M059J (cell line): ENCODE measurements at places on chromosomes 7 and 10. TPM values are rescaled to one million over a fixed set of nuclear protein-coding genes. Genes with fewer than 3 reads are reported as not detected.
A peak's percentile ranks its signal among the peaks of the same experiment; 100 is the strongest.

DNA sequence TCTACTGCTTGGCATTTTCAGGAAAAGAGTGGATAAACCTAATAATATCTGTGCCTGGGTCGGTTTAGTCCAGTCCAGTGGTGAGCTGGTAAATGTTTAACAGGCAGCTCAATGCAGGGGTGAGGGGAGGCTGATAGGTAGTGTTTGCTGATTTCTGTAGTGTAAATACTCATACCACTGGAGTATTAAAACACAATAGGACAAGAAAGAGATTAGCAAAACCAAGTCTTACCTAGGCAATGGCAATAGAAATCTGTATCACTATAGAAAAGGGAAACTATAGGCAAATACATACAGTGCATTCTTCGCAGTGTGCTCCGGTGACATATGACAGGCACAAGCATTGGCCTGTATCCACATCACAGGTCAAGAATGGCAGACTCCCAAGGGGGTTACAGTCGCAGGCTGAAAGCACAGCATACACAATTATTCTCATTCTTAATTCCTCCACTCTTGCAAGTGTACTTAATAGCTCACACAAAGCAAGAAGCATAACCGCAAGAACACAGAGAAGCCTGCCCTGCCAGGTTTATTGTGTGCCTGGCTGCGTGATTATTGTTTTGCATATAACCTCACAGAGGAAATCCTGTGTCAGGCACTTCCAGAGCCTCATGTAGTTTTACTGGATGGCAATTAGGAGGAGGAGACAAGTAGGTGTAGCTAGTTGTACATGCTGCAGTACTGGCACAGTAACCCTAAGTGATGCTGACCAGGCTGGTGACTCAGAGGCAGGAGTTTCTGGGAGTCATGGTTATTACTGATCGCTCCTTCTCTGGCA is 35.0 kb downstream of the LAMB4 start:
- peak; percentile 93 for DNase-seq

GRCh38 chr7:111312966-111313365 is 222.0 kb downstream of the LRRN3 start:
- peak; percentile 12 for DNase-seq

DNA sequence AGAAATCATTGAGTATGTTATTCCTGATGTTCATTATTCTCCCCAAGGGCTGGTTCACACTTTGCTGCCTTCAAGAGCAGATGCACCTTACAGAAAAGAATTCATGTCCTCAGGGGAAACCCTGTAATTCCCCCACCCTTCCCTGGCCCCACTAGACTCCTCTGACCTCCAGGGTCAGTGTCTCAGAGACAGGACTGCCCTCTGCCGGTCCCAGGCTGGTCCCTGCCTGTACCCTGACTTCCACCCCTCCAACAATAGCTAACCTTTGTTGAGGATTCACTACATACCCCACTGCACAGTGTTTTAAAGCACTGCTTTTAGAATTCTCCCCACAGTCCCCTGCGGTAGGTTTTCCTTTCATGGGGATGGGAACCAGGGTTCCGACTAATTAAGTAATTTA is 4.4 kb upstream of the SEPHS1 start:
- no peak for DNase-seq

GRCh38 chr7:92809397-92809759 is 27.0 kb downstream of the CDK6 start:
- no peak for DNase-seq

GRCh38 chr10:127293640-127294039 is 97.2 kb upstream of the INSYN2A start:
- DNase-seq, result peak; percentile 7

DNA sequence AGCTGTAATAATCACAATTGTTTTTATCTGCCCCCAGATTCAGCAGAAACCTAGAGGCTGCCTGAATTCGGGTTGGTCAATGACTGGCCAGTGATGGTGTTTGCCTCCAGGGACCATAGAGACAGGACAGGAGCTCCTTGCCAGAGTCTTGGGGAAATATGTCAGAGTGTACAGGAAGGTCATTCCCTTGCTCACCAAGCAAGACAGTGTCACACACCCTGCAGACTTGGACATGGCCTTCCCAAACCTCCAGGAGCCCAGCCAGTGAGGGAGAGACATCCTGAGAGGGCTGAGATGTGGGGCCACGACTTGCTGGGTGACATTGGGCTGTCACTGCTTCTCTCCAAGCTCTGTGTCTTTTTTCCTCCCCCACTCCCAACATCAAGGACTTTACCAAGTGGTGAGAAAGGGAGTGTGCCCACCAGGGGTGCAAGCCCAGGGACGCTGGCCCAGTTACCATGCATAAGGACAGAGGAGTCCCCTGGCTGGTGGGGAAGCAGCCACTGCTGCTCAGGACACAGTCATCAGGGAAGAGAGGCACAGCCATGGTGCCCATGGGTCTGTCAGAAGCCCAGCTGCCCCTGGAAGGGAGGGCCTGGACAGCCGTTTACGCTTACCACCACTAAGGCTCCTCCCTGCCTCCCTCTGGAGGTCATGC is 25.3 kb upstream of the C10orf53 start:
- no peak for DNase-seq

PRPS1L1 gene
- total RNA-seq, result not detected in 2 replicates

TLL2 gene
- 0.02 TPM in 1 of 2 replicates, not detected in the other for total RNA-seq

VAX1 gene
- total RNA-seq, result not detected in 2 replicates
